Stimulated activated CD4-positive, alpha-beta T cell treated with anti-CD3 and anti-CD28 coated beads, Interleukin-1b, Interleukin-23, amount 100 ng/mL, for 1 hour (primary cell): ENCODE measurements at places on chromosomes 4 and X.

- no peak for DNase-seq
These were observed 200.2 kb upstream of the FAM241A start for GRCh38 chr4:111945014-111945413.

DNA sequence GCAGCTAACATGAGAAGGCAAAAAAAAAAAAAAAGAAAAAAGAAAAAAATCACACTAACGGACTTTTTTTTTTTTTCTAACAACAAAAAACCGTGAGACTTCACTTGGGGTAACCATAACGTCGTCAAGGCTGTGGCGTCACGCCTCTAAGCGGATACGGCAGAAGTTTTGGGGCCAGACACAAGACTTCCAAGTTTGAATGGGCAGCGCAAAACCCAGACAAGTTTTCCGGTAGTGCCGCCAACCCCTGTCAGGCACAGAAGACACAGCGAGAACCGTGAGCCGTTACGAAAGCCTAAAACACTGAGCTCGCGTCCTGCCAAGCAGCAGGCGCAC is 556 bp upstream of the SMARCA5 start:
- DNase-seq: no peak

DNA sequence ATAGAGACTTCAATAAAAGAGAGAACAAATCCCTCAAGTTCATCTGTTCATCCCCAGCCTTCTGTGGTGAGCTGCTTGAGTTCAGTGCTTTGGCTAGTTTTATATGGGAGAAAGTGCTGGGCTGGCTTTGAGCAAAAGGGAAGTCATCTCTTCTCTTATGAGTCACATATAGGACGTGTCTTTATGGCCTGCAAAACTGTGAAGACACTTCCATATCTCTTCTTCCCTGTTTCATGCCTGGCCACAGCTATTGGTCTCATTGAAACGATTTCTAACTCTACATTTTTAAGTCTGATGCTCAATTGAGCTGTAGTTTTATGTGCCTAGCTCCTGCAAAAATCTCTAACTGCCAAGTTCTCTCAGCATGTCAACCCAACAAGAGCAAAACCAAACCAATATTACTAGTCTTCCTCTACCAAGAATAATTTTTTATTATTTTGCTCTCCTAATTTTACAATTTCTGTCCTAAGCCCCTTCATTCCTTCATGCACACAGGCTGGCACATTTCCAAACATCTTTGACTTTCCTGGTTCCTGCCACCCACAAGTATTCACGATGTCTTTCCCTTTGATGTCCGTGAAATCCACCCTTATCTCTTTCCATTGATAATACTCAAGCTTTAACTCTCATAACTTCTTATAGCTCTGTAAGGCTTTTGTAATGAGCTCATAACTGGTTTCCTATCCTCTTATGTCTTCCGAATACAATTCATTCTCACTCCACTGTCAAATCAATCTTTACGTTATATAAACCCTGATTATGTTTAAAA is 165.3 kb downstream of the BTC start:
- no peak for DNase-seq

- no peak for DNase-seq
These were observed 63.3 kb upstream of the RELL1 start for GRCh38 chr4:37749398-37749988.

DNA sequence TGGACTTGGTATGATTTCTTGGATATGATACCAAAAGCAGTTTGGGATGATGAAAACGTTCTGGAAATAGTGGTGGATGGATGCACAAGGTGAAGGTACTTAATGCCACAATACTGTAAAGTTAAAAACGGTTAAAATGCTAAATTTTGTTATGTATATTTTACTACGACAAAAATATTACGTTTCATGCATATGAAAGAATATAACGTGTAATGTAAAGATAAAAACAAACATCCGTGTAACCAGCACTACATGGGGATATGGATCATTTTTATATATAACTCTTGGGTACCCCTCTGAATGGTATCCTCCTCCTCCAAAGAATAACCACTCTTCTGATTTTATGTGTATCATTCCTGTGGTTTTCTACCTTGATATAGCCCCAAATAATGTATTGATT is 862 bp upstream of the CENPU start:
- DNase-seq: no peak

GRCh38 chr4:15182600-15183220 is 180.4 kb downstream of the CPEB2 start:
- DNase-seq: no peak

DNA sequence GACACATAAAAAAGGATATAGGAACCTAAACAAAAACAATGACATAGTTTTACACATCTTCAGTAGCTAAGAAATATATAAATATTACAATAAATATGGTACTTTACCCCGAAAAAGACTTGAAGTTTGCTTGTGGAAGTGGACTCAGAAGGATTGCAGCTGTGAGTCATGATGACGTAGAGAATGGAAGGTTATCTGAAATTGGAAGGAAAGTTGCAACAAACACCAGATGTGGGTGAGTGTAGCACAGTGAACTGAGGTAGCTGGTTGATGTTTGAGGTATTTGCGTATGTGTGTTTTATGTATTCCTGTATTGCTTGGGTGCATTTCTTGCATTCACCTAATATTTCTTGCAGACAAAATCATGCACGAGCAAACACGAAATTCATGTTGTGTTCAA is 113.0 kb downstream of the ARX start:
- no peak for DNase-seq

GRCh38 chrX:135982860-135983259 is 2.4 kb upstream of the SLC9A6 start:
- DNase-seq: no peak

DNA sequence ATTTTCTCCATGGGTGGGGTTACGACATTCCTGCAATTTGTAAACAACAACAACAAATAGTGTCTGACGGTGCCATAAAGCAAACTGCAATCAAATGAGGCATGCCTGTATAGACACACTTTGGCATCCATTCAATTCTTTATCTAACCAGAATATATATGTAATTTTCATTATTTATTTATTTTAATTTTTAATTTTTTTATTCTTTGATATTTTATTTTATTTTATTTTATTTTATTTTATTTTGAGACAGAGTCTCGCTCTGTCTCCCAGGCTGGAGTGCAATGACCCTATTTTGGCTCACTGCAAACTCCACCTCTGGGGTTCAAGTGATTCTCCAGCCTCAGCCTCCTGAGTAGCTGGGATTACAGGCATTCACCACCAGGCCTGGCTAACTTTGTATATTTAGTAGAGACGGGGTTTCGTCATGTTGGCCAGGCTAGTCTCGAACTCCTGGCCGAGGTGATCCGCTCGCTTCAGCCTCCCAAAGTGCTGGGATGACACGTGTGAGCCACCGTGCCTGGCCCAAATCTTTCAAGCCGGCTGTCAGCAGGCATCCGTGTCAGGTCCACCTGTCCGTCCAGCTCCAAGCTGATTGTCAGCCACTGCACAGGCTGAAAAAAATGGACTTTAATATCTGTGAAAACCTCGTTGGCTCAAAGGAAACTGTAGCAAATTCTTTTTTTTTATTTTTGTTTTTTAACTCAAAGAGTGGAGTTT is 200.8 kb downstream of the ASMT start:
- DNase-seq: no peak

- no peak for DNase-seq
These were observed 795.7 kb downstream of the ADGRL3 start for GRCh38 chr4:61995717-61996340.

GRCh38 chr4:76969495-76969894 is 19.9 kb downstream of the SEPTIN11 start:
- DNase-seq: no peak

DNA sequence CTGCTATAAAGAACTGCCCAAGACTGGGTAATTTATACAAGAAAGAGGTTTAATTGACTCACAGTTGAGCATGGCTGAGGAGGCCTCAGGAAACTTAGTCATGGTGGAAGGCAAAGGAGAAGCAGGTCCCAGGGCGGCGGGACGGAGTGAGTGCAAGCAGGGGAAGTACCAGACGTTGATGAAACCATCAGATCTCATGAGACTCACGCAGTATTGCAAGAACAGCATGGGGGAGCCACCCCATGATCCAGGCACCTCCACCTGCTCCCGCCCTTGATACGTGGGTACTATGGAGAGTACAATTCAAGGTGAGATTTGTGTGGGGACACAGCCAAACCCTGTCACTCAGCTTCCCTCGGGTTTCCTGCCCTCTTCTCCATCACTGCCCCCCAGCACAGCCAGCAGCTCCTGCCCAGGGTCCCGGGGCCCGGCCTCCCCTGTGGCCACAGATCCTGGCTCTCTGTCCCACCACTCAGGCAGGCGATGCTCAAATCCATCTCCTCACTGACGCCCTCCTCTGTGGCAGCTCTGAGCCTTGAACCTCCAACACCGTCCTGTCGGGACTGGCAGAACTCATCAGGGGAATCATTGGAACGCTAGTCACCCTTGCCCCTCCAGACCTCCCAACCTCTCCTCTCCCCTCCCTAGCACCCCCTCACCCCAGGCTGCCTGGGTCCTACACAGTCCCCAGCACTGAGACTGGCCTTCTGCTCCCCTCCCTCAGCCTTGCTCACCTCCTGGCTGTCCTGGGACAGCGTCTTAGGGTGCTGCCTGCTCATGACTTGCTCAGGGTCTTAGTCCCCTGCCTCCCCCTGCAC is 37.6 kb downstream of the FGFRL1 start:
- no peak for DNase-seq

DNA sequence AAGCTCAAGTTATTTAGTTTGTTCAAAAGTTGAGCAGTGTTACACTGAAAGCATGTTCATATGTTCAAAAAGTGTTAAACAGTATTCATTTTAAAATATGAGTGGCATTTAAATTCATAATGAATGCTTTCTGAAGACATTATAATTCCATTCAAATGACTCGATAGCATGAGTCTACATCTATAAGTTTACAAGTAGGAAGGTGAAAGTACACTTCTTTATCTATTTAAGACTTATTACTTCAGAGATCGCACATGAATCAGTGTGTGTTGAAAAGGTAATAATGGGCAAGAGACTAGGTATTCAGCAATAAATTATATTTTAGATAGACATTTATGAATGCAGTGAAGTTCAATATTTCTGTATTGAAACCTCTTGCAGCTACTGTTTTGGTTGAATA is 456.1 kb downstream of the GRXCR1 start:
- no peak for DNase-seq
